Fibroblast of the aortic adventitia (primary cell): ENCODE measurements at places on chromosomes 2 and 18. TPM values are rescaled to one million over a fixed set of nuclear protein-coding genes. Genes with fewer than 3 reads are reported as not detected.
A peak's percentile ranks its signal among the peaks of the same experiment; 100 is the strongest.

DNA sequence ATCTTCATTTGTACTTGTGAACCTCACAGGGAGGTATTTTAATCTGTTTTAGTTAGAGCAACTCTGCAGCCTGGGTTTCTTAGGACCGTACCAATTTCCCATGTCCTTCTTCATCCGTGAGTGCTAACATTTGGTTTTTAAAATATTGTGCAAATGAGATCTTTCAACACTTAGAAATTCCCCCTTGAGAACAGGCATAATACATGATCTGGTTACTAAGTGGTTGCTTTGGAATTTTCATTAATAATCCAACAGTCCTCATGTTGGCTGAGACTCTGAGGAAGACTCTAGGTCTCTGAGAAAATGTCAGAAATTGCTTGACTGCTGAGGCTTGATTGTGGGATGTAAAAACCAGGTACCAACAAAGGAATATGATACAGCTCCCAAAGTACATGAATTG lies 125.6 kb upstream of the CDCA7 start:
- DNase-seq: no peak

GRCh38 chr2:71000780-71001591 lies 6.3 kb upstream of the TEX261 start:
- peak; percentile 71 for DNase-seq

GRCh38 chr18:44195394-44196140 lies 485.1 kb upstream of the SETBP1 start:
- DNase-seq: no peak

DNA sequence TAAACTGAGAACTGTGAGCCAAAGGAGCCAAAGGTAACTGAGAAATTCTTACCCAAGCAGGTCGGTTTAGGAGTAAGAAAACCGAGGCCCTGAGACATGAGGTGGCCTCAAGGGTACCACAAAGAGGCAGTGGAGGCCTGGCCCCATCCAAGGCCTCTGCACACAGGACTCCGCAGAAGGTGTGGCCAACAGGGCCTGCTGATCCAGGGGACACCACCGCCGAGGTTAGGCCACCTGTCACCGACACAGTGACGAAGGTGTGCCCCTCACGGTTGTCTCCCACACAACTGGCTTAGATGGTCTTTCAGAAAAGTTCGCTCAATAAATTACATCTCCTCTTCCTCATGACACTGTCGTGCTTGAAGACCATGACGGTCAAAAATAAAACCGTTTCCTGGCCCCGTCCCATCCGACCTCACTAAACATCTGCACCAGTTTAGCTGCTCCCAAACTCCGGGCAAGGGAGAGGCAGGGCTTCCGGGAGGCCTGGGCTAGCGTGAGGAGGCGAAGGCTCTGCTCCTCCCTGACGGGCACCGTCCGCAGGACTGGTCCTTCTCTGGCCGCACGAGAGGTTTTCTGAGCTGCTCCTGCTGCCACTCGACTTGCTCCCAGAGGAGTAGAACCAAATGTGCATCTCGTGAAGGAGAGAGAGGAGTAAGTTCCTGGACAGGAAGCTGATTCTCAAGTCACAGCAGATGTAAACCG lies 442.0 kb downstream of the EIPR1 start:
- DNase-seq: no peak

DNA sequence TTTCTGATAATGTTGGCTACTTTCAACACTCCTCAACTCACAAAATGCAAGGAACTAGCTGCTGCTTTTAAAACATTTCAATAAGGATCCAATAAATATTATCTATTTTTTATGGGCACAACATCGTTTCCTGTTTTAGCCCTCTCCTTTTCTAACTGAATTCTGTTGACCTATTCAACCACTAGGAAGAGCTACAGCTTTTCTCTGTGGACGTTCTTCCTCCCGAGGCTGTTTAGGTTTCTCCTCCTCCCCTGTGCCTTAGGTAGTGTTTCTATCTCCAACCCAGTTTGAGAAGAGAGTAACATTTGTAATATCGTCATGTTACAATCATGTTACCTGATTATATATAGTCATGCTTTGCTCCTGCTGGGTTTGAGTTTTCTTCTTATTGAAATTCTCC lies 91.3 kb upstream of the ITGB6 start:
- DNase-seq: peak; percentile 47

The TRAK2 gene
- 22.7 and 74.7 TPM in 2 replicates for total RNA-seq

The CLEC4F gene
- total RNA-seq: not detected in 2 replicates

The ING5 gene
- total RNA-seq: 14.6 and 29.2 TPM in 2 replicates
